Cortex of kidney (tissue), 1 donor: ENCODE measurements at places on chromosomes 5 and 9.

DNA sequence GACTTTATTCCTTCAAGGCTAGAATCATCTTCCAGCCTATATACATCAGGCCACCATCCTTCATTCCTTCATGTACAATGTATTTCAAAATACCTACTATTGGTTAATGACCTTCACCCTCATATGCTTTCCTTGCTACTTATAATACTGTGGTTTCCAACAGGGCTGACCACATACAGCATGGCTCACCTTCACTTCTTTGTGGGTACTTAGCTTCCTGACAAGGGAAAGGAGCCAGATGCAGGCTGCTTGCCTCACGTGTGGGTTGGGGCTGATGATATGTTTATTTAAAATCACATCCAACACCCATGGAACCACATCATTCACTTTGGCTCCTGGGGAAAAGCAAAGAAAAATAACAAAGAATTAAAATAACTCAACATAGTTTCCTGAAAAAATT, 63.9 kb upstream of the OR2K2 start:
- no peak for DNase-seq

DNA sequence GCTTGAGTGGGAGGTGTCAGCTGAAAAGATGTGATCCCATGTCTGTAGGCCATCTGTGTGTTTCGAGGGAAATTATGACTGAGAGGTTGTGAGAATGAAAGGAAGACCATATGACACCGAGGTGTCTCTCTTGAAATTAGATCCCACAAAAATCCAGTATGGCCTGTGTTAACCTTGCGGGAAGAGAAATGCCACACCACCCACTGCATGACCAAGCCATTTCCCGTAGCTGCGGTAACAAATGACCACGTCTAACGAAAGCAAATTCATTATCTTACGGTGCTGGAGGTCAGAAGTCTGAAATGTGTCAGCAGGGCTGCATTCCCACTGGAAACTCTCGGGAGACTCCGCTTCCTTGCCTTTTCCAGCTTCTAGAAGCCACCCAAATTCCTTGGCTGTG, 11.6 kb downstream of the C9orf57 start:
- no peak for DNase-seq

DNA sequence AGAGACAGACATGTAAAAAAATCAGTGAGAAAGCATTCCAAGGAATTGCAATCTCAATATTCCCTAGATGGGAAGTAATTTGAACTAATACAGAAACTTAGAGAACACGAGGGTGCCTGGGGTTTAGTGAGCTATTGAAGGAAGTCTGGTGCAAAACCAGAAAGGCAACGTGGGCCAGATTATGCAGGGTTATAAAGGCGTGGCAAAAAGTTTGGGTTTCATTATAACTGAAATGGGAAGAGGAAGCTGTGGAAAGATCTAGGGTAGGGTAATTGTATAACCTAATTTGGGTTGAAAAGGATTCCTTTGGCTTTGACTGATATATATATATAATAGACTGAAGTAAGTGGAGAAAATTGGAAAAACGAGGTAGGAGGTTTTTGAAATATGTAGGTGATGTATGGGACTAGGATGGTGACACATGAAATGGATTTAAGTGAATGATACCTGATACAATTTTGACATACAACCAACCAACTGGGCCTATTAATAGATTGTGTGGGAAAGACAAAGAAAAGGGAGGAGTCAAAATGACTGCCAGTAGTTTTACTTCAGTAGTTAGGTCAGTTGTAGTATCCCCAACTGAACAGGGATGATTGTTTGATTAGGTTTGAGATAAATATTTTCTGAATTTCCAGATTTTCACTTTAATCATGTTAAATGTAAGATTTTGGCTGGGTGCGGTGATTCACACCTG, 65.3 kb downstream of the FAM174A start:
- DNase-seq, result no peak

- DNase-seq, result no peak
Measured at GRCh38 chr9:134492281-134492691, 149.3 kb upstream of the COL5A1 start.

DNA sequence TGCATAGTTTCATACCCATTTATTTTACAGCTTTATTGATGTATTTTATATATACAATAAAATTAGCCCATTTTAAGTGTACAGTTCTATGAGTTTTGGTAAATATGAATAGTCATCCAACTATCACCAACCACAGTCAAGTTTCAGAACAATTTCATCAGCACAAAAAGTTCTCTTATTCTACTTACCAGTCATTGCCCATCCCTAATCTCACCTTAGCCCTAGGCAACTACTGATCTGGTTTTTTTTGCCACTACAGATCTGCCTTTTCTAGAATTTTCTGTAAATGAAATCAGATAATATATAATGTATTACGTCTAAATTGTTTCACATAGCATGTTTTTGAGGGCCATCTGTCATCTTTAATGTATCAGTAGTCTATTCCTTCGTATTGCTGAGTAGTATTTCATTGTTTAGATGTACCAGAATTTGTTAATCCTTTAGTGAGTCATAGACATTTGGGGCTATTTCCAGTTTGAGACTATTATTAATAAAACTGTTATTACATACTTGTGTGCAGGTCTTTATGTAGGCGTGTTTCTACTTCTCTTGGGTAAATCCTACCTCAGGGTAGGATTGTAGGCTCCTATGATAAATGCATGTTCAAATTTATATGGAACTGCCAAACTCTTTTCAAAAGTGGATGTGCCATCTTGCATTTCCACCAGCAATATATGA, 198.5 kb upstream of the ADAMTSL1 start:
- DNase-seq, result no peak

- no peak for DNase-seq
Measured at GRCh38 chr9:78424299-78424698, 127.4 kb downstream of the PSAT1 start.

GRCh38 chr5:92956886-92957285, 624.1 kb downstream of the NR2F1-AS1 start:
- no peak for DNase-seq

DNA sequence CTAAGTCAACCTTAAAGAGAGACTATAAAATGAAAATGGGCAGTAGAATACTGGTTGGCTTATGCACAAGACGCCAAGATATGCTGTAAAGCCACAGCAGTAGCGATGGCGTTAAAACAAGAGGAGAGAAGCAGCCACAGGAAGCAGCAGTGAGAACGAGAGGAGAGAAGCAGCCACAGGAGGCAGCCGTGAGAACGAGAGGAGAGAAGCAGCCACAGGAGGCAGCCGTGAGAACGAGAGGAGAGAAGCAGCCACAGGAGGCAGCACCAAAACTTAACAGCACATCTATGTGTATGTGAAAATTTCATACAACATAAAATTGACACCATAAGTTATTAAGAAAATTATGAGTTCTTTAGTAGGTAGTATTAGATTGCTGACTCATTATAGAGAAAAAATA, 2318.6 kb upstream of the ACO1 start:
- no peak for DNase-seq

GRCh38 chr5:72167804-72168203, 60.5 kb downstream of the MAP1B start:
- no peak for DNase-seq

GRCh38 chr5:115892021-115892420, 50.3 kb downstream of the AP3S1 start:
- no peak for DNase-seq

DNA sequence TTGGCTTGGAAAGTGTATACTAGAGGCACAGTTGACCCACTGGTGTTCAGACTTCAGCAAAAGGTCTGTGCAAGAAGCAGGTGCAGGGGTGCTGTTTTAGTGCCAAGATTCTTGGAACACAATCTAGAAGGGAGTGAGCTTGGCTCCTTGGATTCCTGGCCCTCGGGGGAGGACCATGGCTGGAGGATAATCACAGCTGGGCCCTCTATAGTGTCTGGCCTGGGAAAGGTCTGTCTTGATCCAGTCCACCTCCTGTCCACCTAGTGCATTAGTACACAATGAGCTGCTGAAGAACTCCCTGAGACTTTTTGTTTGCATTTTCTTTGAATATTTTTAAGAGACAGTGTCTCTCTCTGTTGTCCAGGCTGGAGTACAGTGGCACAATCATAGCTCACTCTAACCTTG, 50.4 kb upstream of the PLPP1 start:
- no peak for DNase-seq

GRCh38 chr5:147586832-147587231, 77.0 kb upstream of the DPYSL3 start:
- DNase-seq, result no peak
